Activated CD4-positive, alpha-beta T cell treated with anti-CD3 and anti-CD28 coated beads for 1 hour (primary cell): ENCODE measurements at places on chromosomes 4 and X.

- DNase-seq, result no peak
These were observed 235.9 kb downstream of the RPA4 start for GRCh38 chrX:97119474-97120109.

- no peak for DNase-seq
These were observed 4.5 kb downstream of the MID1IP1 start for GRCh38 chrX:38805432-38806389.

GRCh38 chr4:155040031-155040430, 168.4 kb upstream of the NPY2R start:
- DNase-seq, result no peak

GRCh38 chrX:21843179-21843578, 3.8 kb downstream of the MBTPS2 start:
- no peak for DNase-seq

DNA sequence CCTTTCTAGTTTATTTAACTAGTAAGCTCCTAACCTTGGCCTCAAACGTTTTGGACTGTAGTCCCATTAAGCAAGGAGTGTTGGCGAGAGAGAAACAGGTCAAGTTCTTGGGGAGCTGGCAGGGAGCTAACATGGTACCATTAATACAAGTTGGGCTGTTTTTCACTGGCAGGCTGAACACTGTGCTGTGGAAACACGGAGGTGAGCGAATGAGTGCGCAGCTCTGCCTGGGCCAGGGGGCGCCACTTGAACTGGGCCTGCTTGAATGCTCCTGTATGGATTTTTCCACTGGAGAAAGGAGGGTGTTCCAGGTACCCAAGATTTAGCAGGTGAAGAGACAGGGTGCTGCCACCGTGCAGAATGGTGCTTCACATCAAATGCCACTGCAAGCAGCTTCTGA, 7.4 kb upstream of the SMS start:
- DNase-seq, result no peak

DNA sequence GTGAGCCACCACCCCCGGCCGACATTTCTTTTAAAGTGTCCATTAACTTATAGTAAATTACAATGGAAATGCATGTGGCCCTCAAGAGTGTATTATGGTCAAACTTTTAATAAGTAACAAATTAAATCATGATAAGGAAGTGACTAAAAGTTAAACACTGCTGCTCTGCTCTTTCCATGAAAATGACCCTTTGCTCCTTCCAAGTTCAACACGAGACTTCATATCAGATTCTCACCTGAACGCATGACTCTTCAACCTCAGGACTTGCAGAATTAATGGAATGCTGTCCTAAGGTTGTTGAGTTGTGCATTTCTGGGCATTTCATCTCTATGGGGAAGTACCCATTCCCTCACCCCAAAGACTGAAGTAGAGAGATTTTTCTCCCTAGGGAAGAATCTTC, 27.1 kb downstream of the AWAT2 start:
- DNase-seq, result no peak

DNA sequence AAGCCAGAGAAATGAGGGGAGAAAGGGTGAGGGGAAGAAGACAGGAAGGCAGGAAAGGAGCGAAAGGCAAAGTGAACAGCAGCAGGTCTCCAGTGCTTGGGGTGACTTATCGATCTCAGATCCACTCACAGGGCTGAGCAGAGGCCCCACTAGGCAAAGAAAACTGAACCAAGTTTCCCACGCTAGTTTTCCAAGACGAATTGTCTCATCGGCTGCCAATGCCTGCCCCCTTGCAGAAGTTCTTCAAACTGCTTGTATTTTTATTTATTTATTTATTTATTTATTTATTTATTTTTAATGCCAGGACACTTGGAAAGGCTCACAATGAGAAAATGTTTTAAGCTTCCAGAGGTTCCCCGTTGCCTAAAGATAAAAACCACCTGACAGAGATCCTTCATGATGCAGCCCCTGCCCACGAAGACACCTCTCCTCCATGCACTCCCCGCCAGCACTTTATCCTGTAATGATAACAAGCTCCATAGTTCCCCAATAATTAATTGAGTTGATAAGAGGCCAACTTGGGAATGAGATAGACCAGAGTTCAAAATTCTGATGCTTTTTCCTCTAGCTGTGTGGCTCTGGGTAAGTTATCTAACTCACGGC, 43.2 kb downstream of the QDPR start:
- no peak for DNase-seq

DNA sequence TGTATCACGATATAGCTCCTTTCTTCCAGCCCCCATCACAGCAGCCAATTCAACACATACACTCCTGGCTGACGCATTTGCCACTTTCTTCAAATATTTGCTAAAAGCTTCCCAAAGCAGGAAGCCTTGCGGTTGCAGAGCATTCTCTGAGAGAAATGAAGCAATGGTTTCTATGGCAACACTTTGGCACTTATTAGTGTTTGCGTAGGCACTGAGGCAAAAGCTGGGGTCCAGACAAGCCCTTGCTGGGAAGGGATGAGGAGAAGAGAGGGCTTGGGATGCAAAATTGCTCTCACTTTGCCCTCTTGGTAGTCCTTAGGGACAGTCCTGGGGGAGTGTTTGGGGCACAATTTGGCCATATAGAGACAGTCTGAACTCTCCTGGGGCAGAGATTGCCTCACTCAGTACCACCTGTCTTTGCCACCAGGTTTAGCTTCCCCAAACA, 55.0 kb upstream of the PAK3 start:
- no peak for DNase-seq
